CD8-positive, alpha-beta memory T cell (primary cell): ENCODE measurements at places on chromosomes 4 and X. TPM values are rescaled to one million over a fixed set of nuclear protein-coding genes. Genes with fewer than 3 reads are reported as not detected.

The SPANXB1 gene
- not detected for total RNA-seq

DNA sequence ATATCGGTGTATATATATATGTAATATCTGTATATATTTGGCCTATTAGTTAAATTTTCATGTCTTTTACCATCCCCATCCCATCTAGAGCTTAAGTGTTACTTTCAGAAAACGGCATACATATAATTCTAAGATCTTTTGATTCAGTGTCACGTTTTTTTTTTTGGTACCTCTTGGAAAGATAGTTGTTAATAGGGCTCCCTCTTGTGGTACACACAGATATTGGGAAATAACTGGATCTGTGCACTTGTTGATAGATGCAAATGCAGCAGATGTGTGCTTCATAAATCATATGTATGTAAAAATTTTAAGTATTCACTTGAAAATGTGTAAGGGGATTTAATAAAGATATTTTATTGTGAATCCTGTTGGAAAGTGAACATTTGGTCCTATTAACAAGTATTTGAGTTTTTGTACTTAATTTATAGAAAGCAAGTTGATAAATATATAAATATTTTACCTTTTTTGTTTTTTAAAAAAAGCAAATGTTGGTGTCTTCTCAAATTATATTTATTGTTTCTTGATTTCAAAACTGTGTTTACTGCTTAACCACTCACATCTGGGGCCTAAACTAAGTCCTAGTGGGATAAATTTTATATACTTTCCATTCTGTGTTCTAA is 74.7 kb downstream of the PAQR3 start:
- peak; percentile 50 for DNase-seq

DNA sequence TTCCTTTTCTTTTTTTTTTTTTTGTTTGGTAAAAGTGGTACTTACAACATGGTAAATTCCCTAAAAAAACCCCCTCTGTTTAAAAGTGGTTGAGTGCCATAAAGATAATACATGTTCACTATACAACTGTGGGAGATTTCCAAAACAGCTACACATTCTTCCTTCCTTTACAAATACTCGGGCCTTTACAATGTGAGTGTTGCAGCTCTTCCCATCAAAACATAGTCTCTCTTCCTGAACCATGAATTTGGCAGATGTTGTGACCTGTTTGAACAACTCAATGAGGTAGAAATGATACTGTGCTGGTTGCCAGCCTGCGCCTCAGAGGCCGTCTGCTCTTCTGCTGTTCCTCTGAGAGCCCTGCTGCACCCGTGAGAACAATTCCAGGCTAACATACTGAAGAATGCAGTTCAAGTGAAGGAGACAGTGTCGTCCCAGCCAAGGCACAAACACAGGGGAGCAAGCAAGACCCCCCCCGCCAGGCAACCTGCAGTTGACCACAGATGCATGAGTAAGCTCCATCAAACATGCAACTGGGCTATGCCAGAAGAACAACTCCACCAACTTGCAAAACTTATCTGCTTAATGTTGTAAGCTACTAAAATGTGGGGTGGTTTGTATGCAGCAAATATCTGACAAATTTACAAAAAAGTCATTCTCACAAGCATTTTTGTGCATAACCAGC is 645.0 kb downstream of the PCDH7 start:
- DNase-seq, result no peak

GRCh38 chr4:150939530-150939929 is 75.6 kb downstream of the LRBA start:
- DNase-seq, result no peak

DNA sequence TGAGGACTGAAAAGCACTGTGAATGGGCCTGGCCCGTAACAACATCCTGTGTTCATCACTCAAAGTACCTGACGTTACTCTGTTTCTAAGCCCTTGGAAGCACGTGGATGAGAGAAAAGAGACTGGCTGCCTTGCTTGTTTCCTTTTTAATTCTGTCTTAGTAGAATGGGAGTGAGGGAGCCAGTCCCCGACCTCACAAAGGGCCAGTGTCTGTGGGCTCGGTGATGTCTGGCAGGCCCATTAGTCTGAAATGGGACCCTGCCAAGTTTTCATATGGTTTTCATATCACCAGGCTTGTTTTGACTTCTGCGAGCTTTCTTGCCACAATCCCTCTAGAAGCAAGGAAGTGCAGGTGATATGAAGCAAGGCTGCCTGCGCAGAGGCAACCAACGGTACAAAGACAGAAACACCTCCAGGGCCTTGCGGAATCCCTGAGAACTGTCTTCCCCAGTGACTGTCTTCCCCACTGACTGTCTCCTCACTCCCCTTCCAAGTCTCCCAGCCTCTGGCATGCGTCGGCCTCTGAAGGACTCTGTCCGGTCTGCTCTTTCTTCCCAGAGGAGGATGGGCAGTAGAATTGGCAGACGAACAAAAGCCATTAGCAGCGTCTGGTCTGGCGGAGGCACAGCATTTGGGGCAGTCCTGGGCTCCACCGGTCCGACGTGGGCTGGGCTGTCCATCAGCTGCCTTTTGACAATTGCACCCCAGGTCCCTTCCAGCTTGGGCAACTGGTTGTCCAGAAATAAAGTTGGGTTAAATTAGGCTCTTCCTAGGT is 20.2 kb upstream of the RASL11B start:
- DNase-seq, result no peak

The SH3D19 gene
- not detected for total RNA-seq

DNA sequence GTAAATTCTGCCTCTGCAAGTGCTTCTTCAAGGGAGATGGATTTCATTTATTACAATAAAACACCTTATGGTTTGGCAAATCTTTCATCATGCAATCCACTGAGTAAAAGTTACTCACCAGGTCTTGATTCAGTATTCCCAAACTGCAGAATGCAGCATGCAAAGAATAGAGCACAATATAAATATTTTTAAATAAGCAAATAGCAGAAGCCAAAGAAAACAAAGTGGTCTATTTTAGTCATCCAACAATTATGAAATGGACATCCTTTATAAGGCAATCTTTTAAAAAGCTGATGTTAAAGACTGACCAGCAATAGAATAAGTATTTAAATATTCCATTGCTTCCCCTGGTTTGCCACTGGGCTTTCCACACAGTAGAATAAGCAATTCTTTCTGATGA is 59.5 kb downstream of the SLC39A8 start:
- DNase-seq, result no peak

DNA sequence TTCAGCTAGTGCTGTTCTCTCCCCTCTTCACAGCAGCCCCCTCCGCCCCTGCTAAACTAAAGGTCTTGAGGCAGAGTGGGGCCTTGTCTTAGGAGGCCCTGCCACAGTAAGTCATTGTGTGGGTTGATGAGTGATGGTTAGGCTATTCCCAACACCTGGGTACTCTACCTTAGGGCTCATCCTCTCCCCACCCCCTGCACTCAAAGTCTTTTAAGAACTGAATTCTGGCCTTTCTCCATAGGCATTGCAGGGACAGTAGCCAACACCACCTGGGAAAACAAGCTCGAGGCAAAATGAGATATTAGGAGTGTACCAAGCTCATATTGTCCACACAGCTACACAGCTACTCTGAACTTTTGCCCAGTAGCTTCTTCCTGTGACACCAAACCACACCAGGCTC is 42.5 kb downstream of the RAB40AL start:
- no peak for DNase-seq

DNA sequence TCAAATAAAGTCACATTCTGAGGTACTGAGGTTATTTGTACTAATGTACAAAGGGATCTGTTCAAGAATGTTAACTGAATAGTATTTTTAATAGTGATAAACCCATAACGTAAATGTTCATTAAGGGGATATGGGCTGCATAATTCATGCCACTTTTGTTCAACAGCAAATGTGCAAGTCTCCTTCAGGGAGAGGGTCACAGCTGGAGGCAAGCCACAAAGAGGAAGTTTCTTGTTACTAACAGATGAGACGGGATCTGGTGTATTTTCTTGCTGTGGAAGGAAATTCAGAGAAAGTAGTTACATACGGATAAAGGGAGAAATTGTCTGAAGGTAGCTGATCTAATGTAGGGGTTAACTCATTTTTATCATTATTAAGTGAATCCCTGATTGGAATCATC is 10.0 kb downstream of the ZFP42 start:
- DNase-seq, result no peak

- no peak for DNase-seq
These were observed 193.1 kb upstream of the GPC4 start for GRCh38 chrX:133608406-133608805.

DNA sequence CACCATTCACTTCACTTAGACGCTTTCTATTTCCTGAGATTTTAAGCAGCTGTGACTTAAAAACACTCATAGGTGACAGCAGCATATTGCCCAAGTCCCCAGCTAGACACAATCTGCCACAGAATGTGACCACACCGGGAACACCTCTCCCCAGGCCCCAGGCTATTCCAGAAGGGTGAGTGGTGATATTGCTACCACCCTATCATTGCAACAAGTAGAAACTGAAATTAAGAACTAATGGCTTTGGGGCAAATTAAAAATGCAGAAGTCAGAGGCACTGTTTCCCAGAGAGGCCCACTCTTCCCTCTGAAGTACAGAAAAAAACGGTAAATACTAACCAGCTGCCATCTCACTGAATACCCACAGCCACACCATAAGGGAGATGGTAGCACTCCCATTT is 35.0 kb downstream of the QDPR start:
- DNase-seq, result no peak

GRCh38 chr4:176788971-176789370 is 3.8 kb downstream of the VEGFC start:
- DNase-seq, result no peak

GRCh38 chr4:147056940-147057610 is 111.4 kb upstream of the TTC29 start:
- peak; percentile 1 for DNase-seq

The SPANXA1 gene
- not detected for total RNA-seq

GRCh38 chr4:112279025-112279881 is 6.5 kb downstream of the TIFA start:
- no peak for DNase-seq

- no peak for DNase-seq
These were observed 896.5 kb upstream of the PABPC4L start for GRCh38 chr4:135098061-135098460.

GRCh38 chrX:119189595-119189994 is 46.5 kb upstream of the PGRMC1 start:
- DNase-seq, result no peak

- DNase-seq, result no peak
These were observed 217.0 kb downstream of the SOWAHB start for GRCh38 chr4:76680952-76681351.
